Endothelial cell of umbilical vein (primary cell): ENCODE measurements at places on chromosomes 3 and 15. TPM values are rescaled to one million over a fixed set of nuclear protein-coding genes. Genes with fewer than 3 reads are reported as not detected.
A peak's percentile ranks its signal among the peaks of the same experiment; 100 is the strongest.

- no peak for DNase-seq
Observed at GRCh38 chr15:32859251-32859650, 141.4 kb downstream of the GREM1 start.

DNA sequence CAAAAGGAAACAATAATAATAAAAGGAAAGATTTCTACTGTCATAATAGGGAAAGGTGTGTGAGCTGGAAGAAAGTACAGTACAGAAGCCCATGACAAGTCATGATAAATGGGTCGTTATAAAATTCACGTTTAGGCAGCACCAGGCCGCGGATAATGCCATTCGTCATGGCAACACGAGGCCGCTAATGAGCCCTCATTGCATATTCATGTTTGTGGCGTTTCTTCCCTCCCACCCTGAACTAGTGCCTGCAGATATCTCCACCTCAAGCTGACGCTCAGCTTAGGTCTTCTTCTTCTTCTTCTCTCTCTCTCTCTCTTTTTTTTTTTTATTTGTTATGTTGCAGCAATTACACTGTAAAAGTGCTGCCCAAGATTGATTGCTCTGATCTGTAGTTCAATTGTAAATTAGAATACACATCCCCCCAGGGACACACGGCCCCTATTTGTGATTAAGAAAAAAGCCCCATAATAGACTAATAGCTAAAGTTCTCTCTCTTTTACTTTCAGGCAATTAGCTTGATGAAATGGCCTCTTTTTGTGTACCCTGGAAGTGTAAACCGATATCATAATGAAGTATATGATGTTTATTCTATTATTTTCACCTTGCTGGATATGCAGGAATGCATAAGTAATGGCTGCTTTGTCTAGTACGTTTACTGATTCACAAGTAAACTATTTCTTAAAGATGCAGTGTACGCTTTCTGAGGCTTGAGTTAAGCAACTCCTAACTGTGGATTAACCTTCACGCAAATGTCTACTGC lies 61.9 kb upstream of the NR2F2 start:
- no peak for DNase-seq

DAPK2 gene
- 6.7 and 7.5 TPM in 2 replicates for total RNA-seq

DNA sequence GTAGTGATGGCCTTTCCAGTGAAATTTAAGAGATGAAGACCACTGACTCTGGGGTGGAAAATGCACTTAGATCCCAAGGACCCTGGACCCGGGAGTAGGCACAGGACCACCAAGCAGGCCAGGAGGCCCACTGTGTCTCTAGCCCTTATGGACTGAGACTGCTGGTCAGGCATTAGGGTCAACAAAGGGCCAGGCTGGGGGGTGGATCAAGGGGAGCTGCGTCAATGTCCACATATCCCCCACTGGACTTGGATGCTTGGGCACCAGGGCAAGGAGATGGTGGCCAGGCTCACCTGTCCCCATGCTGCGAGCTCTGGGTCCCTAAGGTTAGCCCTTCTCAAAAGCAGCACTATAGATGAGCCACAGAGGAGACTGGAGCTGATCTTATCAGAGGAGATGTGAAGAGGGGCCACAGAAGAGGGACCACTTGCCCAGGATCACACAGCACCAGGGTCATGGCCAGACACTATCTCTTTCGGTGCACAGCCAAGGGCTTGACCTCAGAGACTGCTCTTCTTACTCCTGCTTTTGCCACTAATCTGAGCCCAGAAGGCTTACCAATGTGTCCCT lies 14.7 kb downstream of the RAB6B start:
- DNase-seq, result no peak

TLR9 gene
- total RNA-seq, result 0.07 TPM in 1 of 2 replicates, not detected in the other

- no peak for DNase-seq
Observed at GRCh38 chr15:34821831-34822230, 26.5 kb upstream of the ACTC1 start.

DNA sequence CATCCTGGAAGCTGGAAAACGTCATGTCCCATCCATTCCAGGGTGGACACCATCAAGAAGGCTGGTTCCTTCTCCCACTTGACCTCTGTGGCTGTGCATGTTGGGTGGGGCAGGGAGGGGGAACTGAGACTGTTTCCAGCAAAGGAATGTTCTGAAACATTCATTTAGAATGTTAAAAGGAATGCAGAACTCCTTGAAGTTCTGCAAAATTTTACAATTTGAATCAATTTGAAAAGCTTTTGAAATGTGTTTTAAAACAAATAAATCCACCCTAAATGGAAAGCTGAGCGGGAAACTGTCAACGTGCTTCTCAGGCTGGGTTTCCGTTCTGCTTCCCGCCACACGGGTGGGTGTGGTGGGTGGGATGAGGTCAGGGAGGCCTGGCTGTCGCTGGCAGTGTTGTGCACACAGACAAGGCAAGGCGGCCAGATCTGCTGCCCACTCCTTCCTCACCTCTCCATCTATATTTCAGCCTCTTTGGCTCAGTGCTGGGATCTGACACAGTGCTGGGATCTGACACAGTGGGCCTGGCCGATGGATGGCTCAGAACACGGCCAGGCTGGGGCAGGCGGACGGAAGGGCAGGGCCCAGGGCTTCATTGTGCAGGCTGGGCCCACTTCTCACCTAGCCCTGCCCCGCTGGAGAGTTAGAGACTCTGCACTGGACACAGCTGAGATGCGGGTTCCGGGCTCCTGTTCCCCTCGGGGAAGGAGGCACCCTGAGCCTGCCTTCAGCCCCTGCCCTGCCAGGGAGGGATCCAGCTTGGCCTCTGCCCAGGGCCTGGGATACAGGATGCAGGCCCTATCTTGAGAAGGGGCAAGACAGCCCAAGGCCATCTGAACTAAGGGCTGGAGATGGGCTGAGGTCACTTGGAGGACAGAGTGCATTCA lies 110.4 kb downstream of the TMEM266 start:
- no peak for DNase-seq

- no peak for DNase-seq
Observed at GRCh38 chr15:34729886-34730285, 24.9 kb downstream of the GJD2 start.

- no peak for DNase-seq
Observed at GRCh38 chr3:194488055-194488742, 1.4 kb upstream of the ATP13A3 start.

DNA sequence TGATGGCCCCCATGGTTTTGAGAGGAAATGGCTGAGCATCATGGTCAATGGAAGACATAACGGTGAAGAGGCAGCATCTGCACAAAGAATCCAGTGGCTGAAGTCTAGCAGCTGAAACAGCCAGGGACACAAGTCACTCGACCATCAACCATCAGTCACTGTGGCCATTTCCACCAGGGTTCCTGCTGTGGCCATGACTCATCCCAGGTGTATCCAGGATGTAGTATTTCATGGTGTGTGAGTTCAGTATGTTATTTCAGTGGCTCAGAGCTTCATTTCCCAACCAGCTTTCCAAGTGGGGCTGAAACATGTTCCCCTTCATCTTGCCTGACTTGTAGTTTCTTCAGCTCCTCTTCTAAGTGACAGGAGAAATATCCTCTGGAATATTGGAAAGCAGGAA lies 47.8 kb upstream of the WNT5A start:
- no peak for DNase-seq

MKRN3 gene
- total RNA-seq, result 0.18 TPM in 2 replicates

PRRT3 gene
- 1.5 and 2.5 TPM in 2 replicates for total RNA-seq

- peak; percentile 43 for DNase-seq
Observed at GRCh38 chr15:74307827-74308811, 59.3 kb downstream of the CYP11A1 start.

PLSCR4 gene
- total RNA-seq, result 81.5 and 91.8 TPM in 2 replicates

IL5RA gene
- total RNA-seq, result not detected in 2 replicates

- no peak for DNase-seq
Observed at GRCh38 chr3:171895291-171895690, 52.1 kb downstream of the TMEM212 start.

GRCh38 chr15:57327985-57328471 lies 48.3 kb upstream of the CGNL1 start:
- no peak for DNase-seq

DNA sequence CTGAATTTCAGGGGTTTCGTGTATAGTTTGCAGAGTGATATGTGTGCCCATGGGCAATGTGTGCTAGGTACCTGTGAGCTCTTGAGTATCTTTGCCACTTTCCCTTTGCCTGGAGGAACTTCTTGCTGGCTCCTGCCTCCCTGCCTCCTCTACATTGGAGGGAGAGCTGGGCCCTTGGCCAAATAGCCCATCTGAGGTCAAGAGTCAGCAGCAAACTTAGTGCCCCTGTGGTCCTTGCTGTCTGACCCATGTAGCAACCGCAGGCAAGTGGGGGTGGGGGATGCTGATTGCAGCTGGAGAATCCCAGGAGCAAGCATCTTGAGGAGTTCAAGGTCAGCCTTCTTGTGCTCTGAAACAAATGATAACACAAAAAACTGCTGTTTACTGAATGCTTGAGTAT lies 5.4 kb upstream of the TBC1D21 start:
- no peak for DNase-seq

GRCh38 chr3:101381809-101382208 lies 61.4 kb upstream of the IMPG2 start:
- peak; percentile 40 for DNase-seq

DNA sequence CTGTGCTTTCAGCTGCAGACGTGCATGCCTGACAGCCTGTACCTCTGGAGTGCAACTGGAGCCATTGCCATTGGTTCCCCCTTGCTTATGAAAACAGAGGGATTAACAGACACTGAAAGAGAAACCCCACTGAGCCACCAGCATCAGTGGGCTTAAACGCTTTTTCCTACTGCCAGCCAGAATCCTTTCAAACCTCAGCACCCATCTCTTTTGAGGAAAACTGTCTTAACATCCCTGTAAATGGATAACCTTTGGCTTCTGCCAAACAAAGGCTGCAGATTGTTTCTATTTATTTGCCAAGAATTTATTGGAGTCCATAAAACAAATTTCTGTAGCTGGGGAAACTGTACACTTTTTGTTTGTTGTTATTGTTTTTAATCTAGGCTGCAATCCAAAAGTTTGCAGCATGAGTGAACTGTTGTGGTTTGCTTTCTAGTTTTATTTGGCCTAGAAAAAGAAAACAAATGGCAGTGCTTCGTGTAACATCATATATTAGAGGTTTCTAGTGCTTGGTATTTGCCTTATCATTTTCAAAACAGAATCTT lies 369.2 kb upstream of the IL12A start:
- no peak for DNase-seq

CSTA gene
- not detected in 2 replicates for total RNA-seq

DNA sequence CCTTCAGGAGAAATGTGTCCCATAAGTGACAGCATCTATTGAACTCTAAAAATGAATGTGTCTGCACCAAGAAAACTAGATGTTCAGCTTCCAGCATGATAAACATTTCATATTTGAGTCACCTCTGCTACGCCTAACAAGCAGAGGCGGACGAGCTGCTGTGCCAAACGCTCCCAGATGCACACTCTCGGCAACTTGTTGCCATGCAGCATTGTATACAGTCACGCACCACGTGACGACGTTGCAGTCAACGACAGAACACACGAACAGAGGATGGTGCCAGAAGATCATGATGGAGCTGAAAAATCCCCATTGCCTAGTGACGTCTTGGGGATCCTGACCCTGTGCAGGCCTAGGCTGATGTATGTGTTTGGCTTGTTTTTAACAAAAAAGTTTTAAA lies 137.5 kb downstream of the XXYLT1 start:
- no peak for DNase-seq

DNA sequence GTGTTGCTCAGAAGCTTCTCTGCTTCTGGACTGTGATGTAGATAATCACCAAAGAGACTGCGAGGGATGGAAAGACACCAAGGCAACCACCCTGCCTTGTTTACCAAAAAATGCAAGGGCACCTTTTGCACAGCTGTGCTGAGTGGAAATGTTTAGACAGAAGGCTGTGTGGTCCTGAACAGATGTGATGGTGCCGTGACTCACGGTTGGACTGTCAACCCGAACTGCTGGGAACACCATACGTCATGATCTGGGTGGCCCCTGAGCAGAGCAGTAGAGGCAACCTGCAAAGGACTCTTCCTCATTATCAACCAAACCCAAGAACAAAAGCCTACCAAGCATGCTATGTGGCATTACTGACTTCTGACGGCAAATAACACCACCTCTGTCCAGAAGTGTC lies 61.3 kb upstream of the LPP start:
- no peak for DNase-seq

SRP14 gene
- total RNA-seq, result 220 and 260 TPM in 2 replicates

DNA sequence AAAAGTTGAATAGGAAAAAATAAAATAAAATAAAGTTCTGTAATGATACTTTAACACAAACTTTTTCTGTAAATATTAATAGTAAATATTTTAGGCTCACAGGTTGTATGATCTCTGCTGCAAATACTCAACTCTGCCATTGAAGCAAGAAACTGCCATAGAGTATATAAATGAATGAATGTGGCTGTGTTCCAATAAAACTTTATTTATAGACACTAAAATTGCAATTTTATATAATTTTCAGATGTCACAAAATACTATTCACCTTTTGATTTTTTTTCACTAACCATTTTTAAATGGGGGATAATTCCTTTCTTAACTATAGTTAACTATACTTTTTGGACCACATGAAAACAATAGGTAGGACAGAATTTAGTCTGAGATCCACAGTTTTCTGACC lies 16.0 kb downstream of the EIF1B start:
- no peak for DNase-seq

DNA sequence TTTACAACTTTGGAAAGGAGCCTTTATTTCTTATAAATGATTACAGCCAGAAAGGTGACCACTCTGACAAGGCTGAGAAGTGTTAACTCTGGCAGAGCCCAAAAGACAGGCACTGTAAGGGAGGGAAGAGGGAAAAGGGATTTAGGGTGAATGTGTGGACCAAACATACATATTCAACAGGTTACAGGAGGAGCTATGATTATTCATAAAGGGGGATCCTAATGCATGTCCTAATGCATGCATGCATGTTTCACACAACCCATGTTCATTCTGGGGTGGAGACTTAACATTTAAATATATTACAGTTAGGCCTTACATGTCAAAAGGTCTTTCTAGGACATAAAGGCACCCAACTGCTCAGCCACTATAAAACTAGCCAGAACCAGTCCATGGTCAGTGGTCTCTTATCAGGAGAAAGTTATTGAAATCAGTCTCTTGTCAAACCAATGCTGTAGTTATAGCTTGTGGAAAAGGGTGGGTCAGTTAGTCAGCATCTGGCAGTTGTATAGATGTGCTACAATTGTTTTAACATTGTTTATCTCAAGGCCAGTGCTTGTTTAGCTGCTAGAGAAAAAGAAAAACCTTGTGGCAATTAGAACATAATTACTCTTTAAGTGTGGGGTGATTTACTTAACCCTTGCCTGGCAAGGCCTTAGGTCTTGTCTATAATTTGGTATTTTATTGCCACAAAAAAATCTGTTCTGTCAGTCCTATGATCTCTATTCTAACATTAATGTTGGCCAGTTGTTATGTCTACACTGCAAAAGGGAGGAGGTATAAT lies 77.5 kb downstream of the RAD18 start:
- no peak for DNase-seq

ZPLD1 gene
- total RNA-seq, result not detected in 2 replicates

LRRC31 gene
- total RNA-seq, result not detected in 2 replicates

ABI3BP gene
- total RNA-seq, result 55.9 and 78.1 TPM in 2 replicates

PLA1A gene
- not detected in 2 replicates for total RNA-seq

DNA sequence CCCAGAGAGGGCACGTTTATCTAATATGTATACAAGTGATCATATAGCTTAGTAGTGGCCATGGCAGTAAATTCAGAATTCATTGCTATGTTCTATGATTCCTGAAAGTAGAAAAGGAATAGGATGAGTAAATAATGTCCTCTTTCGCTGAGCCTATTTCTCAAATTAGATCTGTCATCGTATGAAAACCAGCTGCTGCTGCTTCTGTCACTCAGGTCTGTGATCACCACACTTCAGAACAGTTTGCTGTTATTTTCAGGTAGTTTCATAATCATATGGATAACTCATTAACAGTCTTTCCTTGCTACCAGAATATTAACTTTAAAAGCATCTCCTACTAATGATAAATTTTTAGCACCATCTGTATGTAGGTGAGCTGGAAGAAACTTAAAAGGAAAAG lies 289.1 kb upstream of the AZI2 start:
- no peak for DNase-seq

- DNase-seq, result no peak
Observed at GRCh38 chr15:79209690-79210089, 72.8 kb upstream of the ANKRD34C start.
